ENCODE measurements at places on chromosomes 5 and 9. TPM values are rescaled to one million over a fixed set of nuclear protein-coding genes. Genes with fewer than 3 reads are reported as not detected.

The CBY3 gene
- total RNA-seq = not detected

The PKD2L2 gene
- not detected for total RNA-seq

The LCN2 gene
- not detected for total RNA-seq

The C5orf58 gene
- not detected for total RNA-seq

DNA sequence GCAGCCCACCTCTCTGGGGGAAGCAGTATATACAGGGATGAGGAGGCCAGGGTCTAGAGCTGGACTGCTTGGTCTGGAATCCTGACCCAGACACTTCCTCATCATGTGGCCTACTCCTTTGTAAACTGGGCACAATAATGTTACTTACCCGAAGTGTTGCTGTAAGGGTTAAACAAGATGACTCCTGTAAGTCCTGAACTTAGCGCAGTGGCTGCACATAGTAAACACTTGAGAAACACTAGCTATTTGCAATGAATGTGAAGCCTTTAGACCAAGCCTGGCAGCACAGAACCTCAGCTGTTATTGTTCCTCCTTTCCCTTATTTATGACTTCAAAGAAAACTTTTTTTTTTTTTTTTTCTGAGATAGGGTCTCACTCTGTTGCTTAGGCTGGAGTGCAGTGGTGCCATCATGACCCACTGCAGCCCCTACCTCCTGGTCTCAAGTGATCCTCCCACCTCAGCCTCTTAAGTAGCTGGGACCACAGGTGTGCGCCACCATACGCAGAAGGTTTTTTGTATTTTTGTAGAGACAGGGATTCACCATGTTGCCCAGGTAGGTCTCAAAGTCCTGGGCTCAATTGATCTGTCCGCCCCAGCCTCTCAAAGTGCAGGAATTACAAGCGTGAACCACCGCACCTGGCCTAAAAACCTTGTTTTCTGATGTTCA, 96.2 kb upstream of the IL6ST start:
- no peak for DNase-seq
- H3K27ac ChIP-seq = no peak overlapping the region
- H3K4me1 ChIP-seq = peaks cover 3% of the 10 kb centered on the region
- no peaks in the 10 kb centered on the region for H3K27me3 ChIP-seq
- no peak overlapping the region for H3K4me3 ChIP-seq

GRCh38 chr9:137194388-137194787, 5.9 kb downstream of the SSNA1 start:
- no peaks in the 10 kb centered on the region for H3K27me3 ChIP-seq
- no peak overlapping the region for H3K27ac ChIP-seq
- no peak overlapping the region for H3K4me3 ChIP-seq
- no peak for DNase-seq
- no peaks in the 10 kb centered on the region for H3K36me3 ChIP-seq

- no peaks in the 10 kb centered on the region for H3K4me1 ChIP-seq
- H3K36me3 ChIP-seq = no peaks in the 10 kb centered on the region
- no peaks in the 10 kb centered on the region for H3K27me3 ChIP-seq
- H3K4me3 ChIP-seq = no peak overlapping the region
- no peak overlapping the region for H3K27ac ChIP-seq
- DNase-seq = no peak
These were observed 232.8 kb downstream of the MAN2A1 start for GRCh38 chr5:109922381-109922995.

GRCh38 chr5:104048231-104048630, 485.6 kb upstream of the NUDT12 start:
- no peaks in the 10 kb centered on the region for H3K27me3 ChIP-seq
- no peak for DNase-seq
- no peaks in the 10 kb centered on the region for H3K36me3 ChIP-seq
- H3K4me3 ChIP-seq = no peak overlapping the region

GRCh38 chr9:98765256-98765655, 31.1 kb downstream of the ANKS6 start:
- H3K4me1 ChIP-seq = no peaks in the 10 kb centered on the region
- H3K27ac ChIP-seq = no peak overlapping the region
- H3K36me3 ChIP-seq = peaks cover 32% of the 10 kb centered on the region

DNA sequence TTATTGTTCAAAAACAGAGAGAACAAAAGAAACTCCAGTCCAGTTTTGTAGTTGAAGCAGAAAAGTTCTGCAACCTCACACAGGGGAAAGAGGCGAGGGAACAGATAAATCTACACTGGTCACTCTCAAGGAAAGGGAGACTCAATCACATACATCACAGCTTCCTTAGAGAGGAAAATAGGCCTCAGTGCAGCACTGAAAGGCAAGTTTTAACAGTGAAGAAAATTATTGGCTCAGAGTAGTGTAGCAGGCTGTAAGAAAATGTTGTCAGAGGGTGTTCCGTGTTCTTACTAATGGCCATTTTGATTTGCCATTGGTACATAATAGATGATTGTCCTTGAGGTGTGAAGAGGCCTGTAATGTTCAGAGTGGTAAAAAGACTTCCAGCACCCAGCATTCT, 530.0 kb upstream of the CDH6 start:
- no peak overlapping the region for H3K4me3 ChIP-seq
- no peak for DNase-seq
- H3K4me1 ChIP-seq = peaks cover 7% of the 10 kb centered on the region
- no peaks in the 10 kb centered on the region for H3K36me3 ChIP-seq
- H3K27ac ChIP-seq = peak overlapping the region; percentile 50
- H3K27me3 ChIP-seq = no peaks in the 10 kb centered on the region
